ENCODE measurements at places on chromosomes 12 and 14.

GRCh38 chr12:52073531-52074381 is 4.0 kb downstream of the ATG101 start:
- DNase-seq, result peak; percentile 77

DNA sequence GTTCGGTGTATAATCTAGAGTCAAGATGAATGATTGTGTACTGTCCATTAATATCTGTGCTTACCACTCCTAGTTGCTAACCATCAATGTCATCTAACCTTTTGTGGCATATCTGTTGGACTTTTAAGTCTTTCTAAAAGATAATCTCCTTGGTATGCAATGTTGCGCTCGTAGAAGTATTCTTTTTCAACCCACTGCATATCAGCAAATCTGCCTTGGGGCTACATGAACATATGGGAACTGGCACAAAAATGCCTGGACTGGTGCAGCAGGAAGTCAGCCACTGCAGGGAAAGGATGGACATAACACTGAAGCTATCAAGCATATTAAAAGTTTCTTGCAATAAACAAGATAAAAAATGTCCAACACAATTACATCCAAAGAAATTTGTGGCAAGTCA is 124.3 kb upstream of the SLC38A4 start:
- DNase-seq, result no peak

DNA sequence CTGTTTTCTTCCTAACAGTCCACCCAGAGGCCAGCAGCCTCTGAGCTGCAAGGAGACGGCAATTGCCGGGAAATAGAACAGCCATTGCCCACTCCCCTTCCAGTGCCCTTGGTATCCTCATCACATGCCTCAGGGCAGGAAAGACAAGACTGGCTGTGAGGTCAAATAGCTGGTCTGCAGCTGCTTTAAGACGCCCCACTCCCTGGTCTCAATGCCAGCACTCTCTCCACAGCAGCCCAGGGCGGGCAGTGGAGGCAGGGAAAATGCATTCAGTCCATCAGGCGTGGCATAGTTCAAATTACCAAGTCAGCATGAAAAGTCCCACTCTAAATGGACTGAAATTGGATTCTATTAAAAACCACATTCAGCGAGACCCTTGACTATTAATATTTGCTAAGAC is 35.6 kb downstream of the TTC9 start:
- no peak for DNase-seq

DNA sequence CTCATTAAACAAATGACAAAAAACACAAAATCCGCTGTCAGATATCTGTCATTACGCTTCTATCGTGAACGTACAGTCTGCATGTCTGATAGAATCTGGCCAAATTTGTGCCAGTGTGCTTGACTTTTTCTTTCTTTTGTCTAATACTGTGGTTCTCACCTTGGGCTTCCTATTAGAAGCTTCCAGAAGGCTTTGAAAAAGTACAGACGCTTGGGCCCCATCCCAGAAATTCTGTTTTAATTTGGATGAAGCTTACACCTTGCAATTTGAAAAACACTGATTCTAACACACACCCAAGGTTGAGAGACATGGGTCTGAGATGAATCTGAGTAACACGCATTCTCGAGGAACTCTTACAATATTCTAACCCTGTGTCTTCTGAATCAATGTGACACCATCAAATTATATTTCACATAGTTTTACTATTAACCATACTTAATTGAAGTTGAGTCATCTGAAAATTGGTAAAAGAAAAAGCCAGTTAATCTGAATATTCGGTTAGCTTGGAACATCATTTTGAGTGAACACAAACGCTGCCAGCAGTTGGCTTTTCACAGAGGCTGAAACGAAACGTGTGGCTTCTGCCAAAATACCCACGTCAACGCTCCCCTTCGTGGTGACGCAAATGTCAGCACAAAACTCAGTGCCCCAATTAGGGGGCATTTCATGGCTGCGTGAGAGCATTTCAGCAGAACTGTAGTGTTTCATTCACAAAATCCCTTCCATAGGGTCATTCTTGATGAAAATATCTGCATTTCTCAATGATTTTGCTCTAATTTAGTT is 420.5 kb downstream of the TMEM132D start:
- DNase-seq, result no peak

DNA sequence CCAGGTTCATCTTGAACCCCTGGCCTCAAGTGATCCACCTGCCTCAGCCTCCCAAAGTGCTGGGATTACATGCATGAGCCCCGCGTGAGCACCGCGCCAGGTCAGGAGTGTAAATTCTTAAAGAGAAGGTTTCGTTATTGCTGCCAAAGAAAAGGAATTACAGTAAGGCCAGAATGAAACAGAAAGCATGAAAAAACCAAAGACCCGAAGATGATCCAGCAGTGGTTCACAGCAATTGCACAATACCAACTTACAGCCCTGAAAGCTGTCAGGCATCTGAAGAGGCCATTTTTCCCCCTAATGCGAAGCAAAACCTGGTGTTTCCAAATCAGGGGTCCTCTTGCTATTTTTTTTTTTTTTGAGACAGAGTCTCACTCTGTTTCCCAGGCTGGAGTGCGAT is 10.3 kb downstream of the RBM23 start:
- no peak for DNase-seq

GRCh38 chr12:106010741-106011140 is 128.0 kb downstream of the NUAK1 start:
- DNase-seq, result peak; percentile 52

GRCh38 chr14:102095871-102096568 is 9.2 kb upstream of the HSP90AA1 start:
- no peak for DNase-seq

- peak; percentile 23 for DNase-seq
These were observed 261.4 kb downstream of the TTC8 start for GRCh38 chr14:89085737-89086382.

DNA sequence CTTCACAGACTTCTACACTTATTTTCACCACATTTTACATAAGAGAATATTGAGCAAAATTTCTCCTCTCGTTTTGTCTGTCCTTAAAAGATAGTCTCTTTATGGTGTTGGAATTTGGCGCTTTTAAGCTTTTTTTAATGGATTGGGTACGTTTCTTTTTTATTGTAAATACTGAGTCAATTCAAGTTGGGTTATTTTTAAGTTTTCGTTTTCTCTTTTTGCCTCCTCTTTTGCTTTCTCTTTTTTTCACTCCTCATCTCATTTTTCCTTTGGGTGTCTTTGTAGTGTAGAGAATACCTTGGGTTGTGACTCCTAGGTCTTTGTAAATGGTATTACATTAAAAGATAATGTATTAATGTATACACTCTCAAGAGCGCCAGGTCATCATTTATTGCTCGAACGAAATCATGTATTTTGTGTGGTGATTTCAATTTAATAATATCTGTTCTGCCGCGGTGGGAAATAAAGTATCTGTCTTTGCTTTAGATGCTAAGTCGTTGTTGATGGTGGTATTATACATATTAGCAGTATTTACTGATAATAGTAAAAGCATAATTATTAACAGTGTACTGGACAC is 845 bp downstream of the TMX1 start:
- no peak for DNase-seq

- DNase-seq, result no peak
These were observed 20.5 kb downstream of the RILPL1 start for GRCh38 chr12:123512838-123513665.

GRCh38 chr12:74119811-74120362 is 417.7 kb upstream of the ATXN7L3B start:
- no peak for DNase-seq

GRCh38 chr14:73715707-73716106 is 1.5 kb upstream of the PNMA1 start:
- DNase-seq, result no peak

- no peak for DNase-seq
These were observed 6.7 kb downstream of the ARHGEF25 start for GRCh38 chr12:57617942-57618341.

DNA sequence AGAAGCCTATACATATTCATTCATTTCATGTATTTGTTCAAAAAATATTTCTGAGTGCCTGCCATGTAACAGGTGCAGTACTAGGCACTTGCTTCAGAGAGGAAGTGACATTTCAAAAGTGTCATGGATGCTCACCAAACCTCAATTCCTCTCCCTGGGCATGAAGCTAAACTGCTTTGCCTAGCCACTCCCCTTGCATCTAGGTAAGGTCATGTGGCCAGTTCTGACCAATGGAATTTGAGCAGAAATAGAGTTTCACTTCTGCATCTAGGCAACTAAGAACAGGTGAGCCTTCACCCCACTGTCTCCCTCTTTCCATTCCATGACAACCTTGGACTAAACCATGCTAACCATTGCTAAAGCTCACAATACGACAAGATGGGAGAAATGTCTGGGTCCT is 27.6 kb downstream of the TC2N start:
- no peak for DNase-seq

GRCh38 chr12:109727039-109727723 is 13.6 kb downstream of the FAM222A start:
- no peak for DNase-seq

GRCh38 chr12:79769189-79769859 is 78.6 kb upstream of the PAWR start:
- DNase-seq, result no peak

DNA sequence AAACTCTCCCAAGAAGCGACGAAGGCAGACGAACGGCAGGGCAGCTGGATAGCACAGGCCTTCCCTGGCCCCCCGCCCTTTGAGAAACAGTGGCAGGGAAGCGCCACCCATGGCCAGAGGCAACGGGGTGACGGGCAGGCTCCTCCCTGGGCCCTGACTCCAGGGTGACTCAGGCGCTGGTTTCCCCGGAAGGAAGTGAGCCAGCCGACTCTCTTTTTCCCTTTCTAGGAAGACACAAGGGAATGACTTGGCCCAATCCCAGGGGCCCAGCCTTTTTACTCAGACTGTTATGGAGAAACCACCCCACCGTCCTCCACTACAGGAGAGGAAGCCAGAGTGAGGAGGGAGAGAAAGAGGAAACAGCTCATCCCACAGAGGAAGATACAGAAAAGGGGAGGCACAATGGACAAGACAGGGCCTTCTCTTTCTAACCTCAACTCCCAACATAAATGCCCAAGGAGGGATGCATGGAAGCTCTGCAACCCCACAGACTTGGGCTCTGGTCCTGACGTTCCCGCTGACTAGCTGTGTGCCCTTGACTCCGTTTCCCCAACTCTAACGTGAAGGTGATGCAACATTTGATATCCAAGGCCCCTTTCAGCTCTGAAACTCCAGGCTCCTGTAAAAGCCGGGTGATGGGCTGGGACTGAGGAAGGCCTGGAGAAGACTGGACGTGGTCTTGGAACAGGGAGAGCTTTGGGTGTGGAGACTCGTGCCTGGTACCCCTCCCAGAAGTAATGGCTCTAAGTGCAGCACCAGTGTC is 27.9 kb downstream of the ACTN1 start:
- peak; percentile 95 for DNase-seq

- DNase-seq, result peak; percentile 88
These were observed 61.6 kb downstream of the ARL6IP4 start for GRCh38 chr12:123041811-123042655.

DNA sequence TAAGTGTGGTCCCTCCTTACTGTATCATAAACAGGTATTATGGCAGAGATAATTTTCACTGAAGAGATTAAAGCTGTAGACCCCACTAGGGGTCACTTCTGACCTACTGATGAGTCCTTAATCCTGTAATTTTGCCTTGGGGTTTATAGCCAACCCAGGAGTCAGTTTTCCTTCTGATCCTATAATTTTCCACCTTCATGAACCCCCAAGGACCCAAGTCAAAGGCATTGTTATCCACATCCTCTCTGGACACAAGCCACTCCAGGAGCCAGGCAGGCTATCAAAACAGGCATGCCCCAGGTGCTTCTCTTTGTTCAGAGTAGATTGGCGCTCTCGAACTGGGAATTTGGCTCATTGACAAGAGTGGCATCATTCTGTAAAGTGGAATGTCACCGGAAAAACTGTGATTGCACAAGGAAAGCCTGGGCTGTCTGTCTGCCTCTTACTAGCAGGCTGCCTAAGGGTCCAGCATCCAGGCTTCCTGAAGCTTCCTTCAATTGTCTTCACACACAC is 1523.2 kb upstream of the FLRT2 start:
- DNase-seq, result no peak

DNA sequence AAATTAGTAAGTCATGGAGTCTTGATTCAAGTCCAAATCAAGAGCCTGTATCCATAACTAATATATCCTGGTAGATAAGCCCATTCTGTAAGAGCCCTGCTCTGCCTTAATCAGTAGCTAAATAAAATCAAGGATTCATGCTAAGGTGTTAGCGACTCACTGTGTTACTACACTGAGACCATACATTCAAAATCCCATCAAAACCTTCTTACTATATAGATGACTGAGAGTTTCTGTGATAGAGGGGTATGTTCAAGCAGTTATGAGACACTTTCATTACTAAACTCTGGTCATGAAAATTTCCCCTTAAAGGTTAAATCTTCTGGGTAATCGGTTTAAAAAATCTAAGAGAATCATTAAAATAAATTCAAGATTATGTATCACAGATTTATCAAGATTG is 78.5 kb downstream of the MDGA2 start:
- DNase-seq, result no peak

GRCh38 chr14:59832653-59833294 is 37.8 kb downstream of the RTN1 start:
- DNase-seq, result no peak

DNA sequence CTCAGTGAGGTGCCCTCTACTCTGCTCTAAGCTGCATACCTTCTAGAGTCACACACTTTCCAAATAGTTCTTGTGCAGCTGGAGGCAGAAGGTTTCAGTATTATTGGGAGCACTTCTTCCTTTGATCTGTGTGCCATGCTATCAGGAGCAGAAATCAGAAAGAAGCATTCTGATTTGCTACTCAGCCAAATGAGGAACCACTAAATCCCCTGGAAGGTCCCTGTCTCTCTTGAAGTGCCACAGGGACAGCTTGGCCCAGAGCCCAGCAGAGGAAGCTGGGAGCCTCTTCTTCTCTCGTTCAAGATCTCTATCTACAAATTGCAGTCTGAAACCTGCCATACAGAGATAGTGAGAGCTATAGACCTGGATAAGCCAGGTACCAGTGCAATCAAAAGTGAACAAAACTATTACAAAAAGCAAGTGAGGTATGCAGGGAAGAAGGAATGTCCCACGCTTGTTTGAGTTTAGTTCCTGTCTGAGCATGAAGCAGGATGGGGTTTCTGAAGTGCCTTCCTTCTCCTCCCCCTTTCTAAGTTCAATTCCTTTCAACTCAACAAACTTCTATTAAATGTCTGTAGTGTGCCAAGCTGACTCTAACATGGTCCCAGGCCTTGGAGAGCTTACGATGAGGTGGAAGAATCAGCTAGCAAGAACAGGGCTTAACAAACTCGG is 100.9 kb upstream of the PARP11 start:
- DNase-seq, result no peak

DNA sequence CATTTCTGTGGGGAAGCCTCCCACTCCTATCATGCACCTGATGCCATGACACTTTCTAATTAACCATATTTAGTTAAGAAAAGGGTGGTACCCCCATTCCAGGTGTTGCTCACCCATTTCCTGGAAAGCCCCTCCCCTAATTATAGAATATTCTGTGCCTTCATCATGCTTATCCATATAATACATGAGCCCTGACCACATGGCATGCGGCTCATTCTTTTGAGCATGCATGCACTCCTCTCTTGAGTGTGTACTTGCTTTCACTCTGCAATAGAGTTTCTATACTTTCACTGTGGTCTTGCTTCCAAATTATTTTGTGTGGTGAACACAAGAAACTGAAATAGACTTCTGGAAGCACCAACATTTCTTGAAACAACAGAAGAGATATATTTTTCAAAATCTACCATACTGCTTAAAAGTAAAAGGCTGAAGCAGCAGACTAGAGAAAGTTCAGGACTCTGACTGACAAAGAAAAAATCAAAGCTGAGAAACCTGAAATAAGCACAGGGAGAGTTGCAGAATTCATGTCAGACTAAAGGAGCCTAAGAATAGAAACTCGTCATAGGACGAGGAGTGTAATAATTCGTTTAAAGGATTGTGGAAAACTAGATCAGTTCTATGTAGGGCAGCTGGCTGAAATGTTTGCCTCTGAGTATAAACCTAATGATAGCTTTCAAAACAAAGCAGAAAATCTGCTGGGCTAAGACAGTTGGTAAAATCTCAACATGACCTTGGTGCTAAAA is 144.8 kb downstream of the KITLG start:
- DNase-seq, result no peak
